ENCODE measurements at places on chromosomes 3 and 15.
A peak's percentile ranks its signal among the peaks of the same experiment; 100 is the strongest.

GRCh38 chr3:45105855-45106671 lies 40.1 kb downstream of the CDCP1 start:
- H3K4me1 ChIP-seq, result peaks cover 64% of the 10 kb centered on the region
- peaks cover 10% of the 10 kb centered on the region for H3K27me3 ChIP-seq
- peak; percentile 85 for DNase-seq
- H3K36me3 ChIP-seq, result no peaks in the 10 kb centered on the region

GRCh38 chr3:51876186-51876585 lies 785 bp upstream of the IQCF5 start:
- no peak for DNase-seq
- no peaks in the 10 kb centered on the region for H3K36me3 ChIP-seq
- no peak overlapping the region for H3K4me3 ChIP-seq
- no peaks in the 10 kb centered on the region for H3K4me1 ChIP-seq
- peaks cover 8% of the 10 kb centered on the region for H3K27me3 ChIP-seq
- no peak overlapping the region for H3K27ac ChIP-seq

GRCh38 chr3:23629181-23629894 lies 176.4 kb upstream of the UBE2E1 start:
- H3K27me3 ChIP-seq, result peaks cover 2% of the 10 kb centered on the region
- H3K27ac ChIP-seq, result no peak overlapping the region
- DNase-seq, result no peak
- no peaks in the 10 kb centered on the region for H3K4me1 ChIP-seq
- H3K36me3 ChIP-seq, result no peaks in the 10 kb centered on the region
- no peak overlapping the region for H3K4me3 ChIP-seq

DNA sequence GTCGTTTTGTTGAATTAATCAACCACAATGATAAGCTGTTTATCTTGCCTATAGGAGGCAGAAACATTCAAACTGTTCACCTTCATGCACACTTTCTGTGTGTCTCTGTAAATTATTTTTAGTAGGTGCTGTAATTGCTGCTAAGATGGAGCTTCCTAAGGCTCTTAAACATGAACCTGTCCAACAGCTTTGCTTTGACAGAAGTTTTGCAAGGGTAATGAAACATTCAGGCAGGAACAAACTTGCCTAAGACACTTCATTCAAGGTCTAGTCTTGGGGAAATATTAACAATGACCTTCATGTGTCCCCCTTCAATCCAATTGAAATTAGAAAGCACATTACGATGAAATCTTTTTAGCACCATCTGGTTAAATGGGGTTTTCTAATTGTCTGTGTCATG lies 156.1 kb downstream of the DIPK2A start:
- no peaks in the 10 kb centered on the region for H3K4me1 ChIP-seq
- no peaks in the 10 kb centered on the region for H3K27me3 ChIP-seq
- no peak for DNase-seq
- no peak overlapping the region for H3K27ac ChIP-seq

GRCh38 chr3:87855616-87856015 lies 203.2 kb downstream of the CGGBP1 start:
- H3K36me3 ChIP-seq, result no peaks in the 10 kb centered on the region
- no peak overlapping the region for H3K4me3 ChIP-seq
- no peak overlapping the region for H3K27ac ChIP-seq
- DNase-seq, result no peak

GRCh38 chr3:16399473-16399872 lies 114.0 kb downstream of the RFTN1 start:
- peaks cover 38% of the 10 kb centered on the region for H3K36me3 ChIP-seq
- H3K4me1 ChIP-seq, result peaks cover 22% of the 10 kb centered on the region
- H3K27ac ChIP-seq, result no peak overlapping the region
- no peaks in the 10 kb centered on the region for H3K27me3 ChIP-seq

DNA sequence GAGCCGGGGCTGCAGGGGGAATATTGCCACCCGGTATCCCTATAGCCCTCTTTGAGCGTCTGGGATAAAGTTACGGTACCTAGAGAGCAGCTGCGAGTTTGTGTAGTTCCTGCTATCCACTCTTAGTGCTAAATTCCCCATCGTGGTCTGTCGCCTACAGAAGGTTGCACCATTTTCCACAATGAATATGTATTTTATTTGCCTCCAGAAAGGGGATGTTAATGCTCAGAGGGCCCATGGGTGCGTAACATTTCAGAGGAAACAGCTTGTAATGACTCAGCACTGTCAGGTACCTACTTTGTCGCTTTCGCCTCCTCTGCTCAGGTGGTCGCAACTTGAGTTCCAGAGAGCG lies 1.1 kb downstream of the SLCO3A1 start:
- peak; percentile 61 for DNase-seq
- no peaks in the 10 kb centered on the region for H3K27me3 ChIP-seq
- H3K36me3 ChIP-seq, result no peaks in the 10 kb centered on the region
- peak overlapping the region; percentile 51 for H3K27ac ChIP-seq
